ENCODE measurements at places on chromosomes 1 and 21. TPM values are rescaled to one million over a fixed set of nuclear protein-coding genes. Genes with fewer than 3 reads are reported as not detected.

GRCh38 chr1:247542811-247543210 is 6.1 kb upstream of the GCSAML start:
- no peak overlapping the region for H3K4me3 ChIP-seq
- DNase-seq = no peak
- no peaks in the 10 kb centered on the region for H3K36me3 ChIP-seq
- H3K27ac ChIP-seq = no peak overlapping the region
- H3K4me1 ChIP-seq = no peaks in the 10 kb centered on the region

GRCh38 chr1:103283841-103284669 is 175.7 kb upstream of the COL11A1 start:
- no peak for DNase-seq
- no peak overlapping the region for H3K27ac ChIP-seq

DNA sequence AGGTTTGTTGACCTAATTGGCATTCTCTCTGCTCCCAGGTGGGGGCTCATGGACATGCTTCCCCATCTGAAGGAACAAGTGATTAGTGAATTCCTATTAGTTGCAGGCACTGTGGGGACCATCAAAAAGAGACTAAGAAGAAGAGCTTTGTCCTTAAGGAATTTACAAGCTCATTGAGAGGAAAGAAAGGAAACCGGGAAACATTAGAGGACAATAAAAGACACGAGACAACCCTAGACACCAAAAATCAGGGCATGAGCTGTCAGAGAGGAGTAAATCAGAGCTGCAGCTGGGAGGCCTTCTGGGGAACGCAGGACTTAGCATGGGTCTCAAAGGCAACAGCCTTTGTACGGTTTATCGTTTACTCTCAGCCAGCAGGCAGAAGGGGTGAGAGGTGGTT is 45.1 kb downstream of the BACE2 start:
- no peaks in the 10 kb centered on the region for H3K27me3 ChIP-seq
- no peak for DNase-seq
- no peaks in the 10 kb centered on the region for H3K36me3 ChIP-seq

DNA sequence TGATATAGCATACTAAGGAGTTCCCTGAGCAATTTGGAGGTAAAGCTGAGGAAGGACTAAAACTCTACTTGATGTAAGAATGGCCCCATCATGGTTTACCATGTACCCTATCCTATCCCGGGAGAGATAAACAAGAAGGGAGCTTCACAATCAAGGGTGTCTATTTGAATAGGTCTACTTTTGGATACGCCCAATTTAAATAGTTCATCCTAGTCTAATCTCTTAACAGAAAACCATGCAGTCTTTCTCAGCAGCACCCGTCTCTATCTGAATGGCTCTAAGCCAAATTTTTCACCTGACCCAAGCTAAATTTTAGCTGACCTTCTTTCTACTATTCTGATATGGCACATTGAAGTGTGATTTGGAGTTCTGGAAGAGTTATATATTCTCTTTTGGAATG is 122.0 kb downstream of the TNNI3K start:
- H3K36me3 ChIP-seq = no peaks in the 10 kb centered on the region
- H3K27ac ChIP-seq = no peak overlapping the region
- DNase-seq = no peak

DNA sequence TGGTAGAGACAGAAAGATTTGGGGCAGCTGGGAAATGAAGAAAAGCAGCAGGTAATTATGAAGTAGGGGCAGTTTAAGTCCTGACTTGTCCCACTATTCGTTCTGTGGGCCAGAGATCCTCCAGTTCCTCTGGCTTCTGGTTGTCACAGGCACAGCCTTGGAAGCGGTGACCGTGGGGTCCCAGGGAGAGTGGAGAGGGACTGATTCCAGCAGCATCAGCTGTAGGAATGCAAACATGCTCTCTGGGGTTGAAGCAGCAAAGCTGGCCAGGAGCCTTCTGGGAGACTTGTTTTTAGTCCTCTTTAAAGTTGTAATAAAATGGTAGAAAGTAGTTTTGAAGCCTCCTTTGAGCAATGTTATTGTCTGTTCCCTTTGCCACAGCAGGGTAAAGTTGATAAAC is 488.0 kb downstream of the LMO4 start:
- no peaks in the 10 kb centered on the region for H3K36me3 ChIP-seq
- H3K4me3 ChIP-seq = no peak overlapping the region
- H3K27me3 ChIP-seq = no peaks in the 10 kb centered on the region
- DNase-seq = no peak

DNA sequence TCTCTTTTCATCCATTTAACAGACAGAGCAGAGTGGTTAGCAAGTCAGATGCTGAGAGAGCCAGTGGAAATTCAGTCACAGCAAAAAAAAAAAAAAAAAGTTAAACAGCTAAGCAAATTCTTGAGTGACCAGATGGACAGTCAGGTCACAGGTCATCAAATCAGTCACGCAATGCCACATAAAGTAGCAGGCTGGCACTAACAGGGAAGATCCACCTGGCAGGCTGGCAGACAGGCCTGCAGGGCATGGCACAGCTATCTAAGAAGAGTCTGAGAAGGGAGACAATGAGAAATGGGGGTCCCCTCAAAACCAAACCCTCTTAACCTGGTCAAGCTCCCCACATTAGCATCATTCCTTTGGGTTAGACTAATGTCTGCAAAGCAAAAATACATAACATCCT is 371.9 kb downstream of the TTLL7 start:
- DNase-seq = no peak
- no peak overlapping the region for H3K4me3 ChIP-seq
- H3K27me3 ChIP-seq = no peaks in the 10 kb centered on the region

DNA sequence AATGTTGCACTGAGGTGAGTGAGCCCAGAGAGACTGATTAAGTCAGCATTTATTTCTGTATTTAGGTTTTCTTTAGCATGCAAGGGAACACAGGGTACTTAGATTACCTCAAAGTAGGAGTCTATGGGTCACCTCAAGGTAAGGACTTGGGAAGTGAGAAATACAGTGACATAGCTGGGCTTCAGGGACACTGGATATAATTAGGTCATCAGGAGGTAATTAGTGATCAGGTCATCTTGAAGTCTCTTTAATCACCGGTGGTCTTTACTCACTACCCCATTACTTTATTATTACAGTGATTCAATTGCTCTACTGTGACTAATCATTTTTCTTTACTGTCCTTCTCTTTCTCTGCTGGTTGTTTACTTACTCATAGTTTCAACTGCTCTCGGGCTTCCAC is 59.9 kb upstream of the KCNK1 start:
- no peaks in the 10 kb centered on the region for H3K4me1 ChIP-seq
- H3K27me3 ChIP-seq = no peaks in the 10 kb centered on the region
- no peak overlapping the region for H3K27ac ChIP-seq
- DNase-seq = no peak

GRCh38 chr1:42422737-42423136 is 33.1 kb downstream of the ZMYND12 start:
- H3K4me1 ChIP-seq = peaks cover 21% of the 10 kb centered on the region
- no peaks in the 10 kb centered on the region for H3K27me3 ChIP-seq

DNA sequence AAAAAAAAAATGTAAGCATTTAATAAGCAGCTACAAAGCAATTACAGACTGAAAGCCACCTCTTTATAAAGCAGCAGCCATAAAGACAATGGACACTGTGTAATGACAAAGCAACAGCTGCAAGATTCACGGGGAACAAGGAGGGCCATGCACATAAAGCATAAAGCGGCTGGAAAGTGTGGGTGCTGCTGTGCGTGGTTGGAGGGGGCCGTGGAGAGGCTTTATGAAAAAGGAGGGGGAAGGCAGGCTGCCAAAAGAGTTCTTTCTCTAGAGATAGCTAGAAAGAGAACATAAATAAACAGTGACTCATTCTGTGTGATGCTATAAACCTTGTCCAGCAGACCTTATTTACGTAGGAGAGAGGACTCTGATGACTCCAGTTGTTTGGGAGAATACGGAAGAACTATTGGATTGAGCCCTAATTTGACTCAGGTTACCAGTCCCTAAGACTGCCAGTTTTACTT is 49.3 kb downstream of the ADAMTS1 start:
- no peaks in the 10 kb centered on the region for H3K36me3 ChIP-seq
- H3K4me1 ChIP-seq = peaks cover 4% of the 10 kb centered on the region

- H3K4me3 ChIP-seq = no peak overlapping the region
- H3K27me3 ChIP-seq = no peaks in the 10 kb centered on the region
- no peaks in the 10 kb centered on the region for H3K36me3 ChIP-seq
- no peak overlapping the region for H3K27ac ChIP-seq
- DNase-seq = no peak
- H3K4me1 ChIP-seq = no peaks in the 10 kb centered on the region
Measured at GRCh38 chr1:90671741-90672140, 45.4 kb downstream of the BARHL2 start.

- peak overlapping the region; percentile 99 for H3K27ac ChIP-seq
- H3K4me1 ChIP-seq = peaks cover 66% of the 10 kb centered on the region
- peak overlapping the region; percentile 99 for H3K4me3 ChIP-seq
- no peak for DNase-seq
- no peaks in the 10 kb centered on the region for H3K36me3 ChIP-seq
Measured at GRCh38 chr1:228082918-228083870, 686 bp downstream of the ARF1 start.

GRCh38 chr1:177243773-177244172 is 73.0 kb downstream of the BRINP2 start:
- no peaks in the 10 kb centered on the region for H3K27me3 ChIP-seq
- no peak overlapping the region for H3K27ac ChIP-seq
- H3K4me3 ChIP-seq = no peak overlapping the region
- H3K4me1 ChIP-seq = no peaks in the 10 kb centered on the region
- H3K36me3 ChIP-seq = no peaks in the 10 kb centered on the region

DNA sequence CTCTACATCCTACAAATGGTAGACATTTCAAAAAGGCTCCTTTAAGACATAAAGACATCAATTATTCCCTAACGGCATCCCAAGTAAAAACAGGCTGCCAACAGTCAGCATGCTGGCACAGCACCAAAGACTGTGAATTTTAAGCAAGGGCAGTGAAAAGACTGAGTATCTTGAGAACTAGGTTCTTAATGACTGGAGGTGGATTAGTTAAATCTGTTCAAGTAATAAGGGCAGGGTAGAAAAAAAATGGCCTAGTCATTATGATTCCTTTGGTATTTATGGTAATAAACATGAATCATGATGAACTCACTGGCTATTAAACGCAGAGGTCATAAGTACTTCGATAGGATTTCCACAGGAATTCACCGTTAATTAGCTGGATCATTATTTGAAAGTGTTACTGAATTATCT is 75.2 kb downstream of the KIFAP3 start:
- H3K27me3 ChIP-seq = no peaks in the 10 kb centered on the region
- peaks cover 11% of the 10 kb centered on the region for H3K4me1 ChIP-seq
- DNase-seq = no peak
- H3K27ac ChIP-seq = peak overlapping the region; percentile 16
- no peak overlapping the region for H3K4me3 ChIP-seq

- H3K27me3 ChIP-seq = no peaks in the 10 kb centered on the region
- peaks cover 46% of the 10 kb centered on the region for H3K4me1 ChIP-seq
- no peak overlapping the region for H3K4me3 ChIP-seq
- no peaks in the 10 kb centered on the region for H3K36me3 ChIP-seq
- no peak for DNase-seq
Measured at GRCh38 chr1:12434174-12434573, 183.8 kb downstream of the DHRS3 start.

DNA sequence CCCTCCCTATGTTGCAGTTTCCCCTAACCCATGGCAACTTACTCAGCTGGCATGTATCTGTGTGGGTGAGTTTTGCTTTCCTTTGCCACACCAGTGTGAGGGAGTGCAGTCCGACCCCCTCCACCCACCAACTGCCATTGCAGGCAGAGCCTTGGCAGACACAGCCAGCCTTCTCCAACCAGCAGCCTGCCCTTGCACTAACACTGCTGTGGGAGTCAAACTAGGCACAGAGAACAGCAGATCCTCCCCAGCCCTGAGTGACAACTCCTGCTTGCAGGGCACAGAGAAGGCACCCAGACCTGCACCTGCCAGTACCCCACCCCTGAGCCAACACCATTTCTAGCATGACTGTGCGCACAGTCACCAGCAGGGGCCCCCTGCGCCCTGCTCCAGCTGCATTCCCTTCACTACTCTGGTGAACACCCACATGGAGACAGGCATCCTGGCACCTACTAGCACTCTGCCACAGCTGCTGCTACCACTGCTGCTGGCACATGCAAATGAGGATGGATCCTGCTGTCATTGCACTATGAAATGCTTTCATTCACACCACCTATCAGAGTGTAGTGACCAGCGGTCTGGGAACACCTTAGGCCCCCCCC is 98.4 kb downstream of the MAGI3 start:
- DNase-seq = no peak
- no peak overlapping the region for H3K27ac ChIP-seq
- H3K4me1 ChIP-seq = no peaks in the 10 kb centered on the region
- no peaks in the 10 kb centered on the region for H3K27me3 ChIP-seq

- H3K36me3 ChIP-seq = no peaks in the 10 kb centered on the region
- DNase-seq = no peak
- H3K27ac ChIP-seq = peak overlapping the region; percentile 23
- no peaks in the 10 kb centered on the region for H3K27me3 ChIP-seq
- no peak overlapping the region for H3K4me3 ChIP-seq
Measured at GRCh38 chr1:8661185-8662110, 156.0 kb downstream of the RERE start.

DNA sequence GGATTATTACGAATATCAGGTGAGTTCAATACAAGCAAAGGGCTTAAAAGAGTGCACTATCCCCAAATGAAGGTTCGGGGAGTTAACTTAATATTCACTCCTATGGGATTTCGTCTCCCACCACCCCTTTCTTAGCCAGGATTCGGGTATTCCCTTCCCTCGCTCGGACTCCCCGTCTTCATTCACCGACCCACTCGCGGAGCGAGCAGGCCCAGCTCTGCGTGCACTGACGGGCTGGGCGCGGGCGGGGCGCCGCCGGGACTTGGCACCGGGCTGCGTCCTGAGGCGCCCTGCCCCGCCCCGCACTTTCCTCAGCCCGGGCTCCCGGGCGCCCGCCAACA is 7.7 kb upstream of the MPZL1 start:
- DNase-seq = no peak
- H3K4me1 ChIP-seq = no peaks in the 10 kb centered on the region
- H3K27me3 ChIP-seq = no peaks in the 10 kb centered on the region
- peak overlapping the region; percentile 46 for H3K4me3 ChIP-seq

The LAMC2 gene
- 16.0 TPM for total RNA-seq

The HES2 gene
- 49.8 TPM for total RNA-seq

The RAB25 gene
- 482 TPM for total RNA-seq

The PLA2G2D gene
- not detected for total RNA-seq

The LCE1B gene
- not detected for total RNA-seq

The CFHR4 gene
- total RNA-seq = not detected

The CD84 gene
- total RNA-seq = 1.3 TPM

The OLIG2 gene
- total RNA-seq = not detected

The FOXE3 gene
- not detected for total RNA-seq

The CORT gene
- 0.38 TPM for total RNA-seq

The PYHIN1 gene
- total RNA-seq = 0.61 TPM
